ENCODE measurements at places on chromosomes 1 and 21.

- no peak for DNase-seq
Measured at GRCh38 chr1:219782311-219782710, 146.0 kb downstream of the SLC30A10 start.

- no peak for DNase-seq
Measured at GRCh38 chr21:21034036-21034435, 35.8 kb downstream of the NCAM2 start.

DNA sequence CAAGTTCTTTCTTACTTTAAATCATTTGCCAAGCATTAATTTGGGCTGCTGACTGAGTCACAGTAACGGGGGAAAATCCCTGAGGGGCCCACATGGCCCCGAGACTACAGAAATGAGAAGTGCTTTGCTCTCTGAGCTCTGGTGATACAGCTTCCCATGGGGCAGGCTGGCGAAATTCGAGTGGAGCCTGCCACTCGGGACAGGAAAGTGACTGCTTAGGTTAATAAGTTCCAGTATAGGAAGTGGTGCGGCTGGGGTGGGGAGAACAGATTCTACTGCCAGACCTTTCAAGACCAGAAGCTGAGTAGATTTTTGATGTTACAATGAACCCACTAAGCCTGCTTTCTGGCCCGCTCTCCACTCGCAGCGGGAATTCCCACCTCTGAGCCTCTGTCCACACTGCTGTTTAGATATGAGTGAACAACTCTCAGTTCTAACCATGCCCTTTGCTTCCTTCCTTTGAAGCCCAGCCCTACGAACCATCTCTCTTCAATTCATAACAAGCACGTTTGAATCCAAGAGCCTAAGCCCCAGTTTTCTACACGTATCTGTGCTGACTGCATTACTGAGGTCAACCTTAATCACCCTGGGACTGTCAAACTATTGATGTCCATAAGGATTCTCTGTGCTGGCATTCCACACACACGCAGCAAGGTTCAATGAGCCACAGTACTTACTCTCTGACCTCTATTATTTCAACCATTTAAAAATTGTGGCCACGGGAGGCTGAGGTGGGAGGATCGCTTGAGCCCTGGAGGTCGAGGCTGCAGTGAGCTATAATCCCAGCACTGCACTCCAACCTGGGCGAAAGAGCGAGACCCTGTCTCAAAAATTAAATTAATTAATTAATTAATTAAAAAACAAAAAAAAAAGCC lies 9.6 kb downstream of the ZBTB17 start:
- peak; percentile 46 for DNase-seq

DNA sequence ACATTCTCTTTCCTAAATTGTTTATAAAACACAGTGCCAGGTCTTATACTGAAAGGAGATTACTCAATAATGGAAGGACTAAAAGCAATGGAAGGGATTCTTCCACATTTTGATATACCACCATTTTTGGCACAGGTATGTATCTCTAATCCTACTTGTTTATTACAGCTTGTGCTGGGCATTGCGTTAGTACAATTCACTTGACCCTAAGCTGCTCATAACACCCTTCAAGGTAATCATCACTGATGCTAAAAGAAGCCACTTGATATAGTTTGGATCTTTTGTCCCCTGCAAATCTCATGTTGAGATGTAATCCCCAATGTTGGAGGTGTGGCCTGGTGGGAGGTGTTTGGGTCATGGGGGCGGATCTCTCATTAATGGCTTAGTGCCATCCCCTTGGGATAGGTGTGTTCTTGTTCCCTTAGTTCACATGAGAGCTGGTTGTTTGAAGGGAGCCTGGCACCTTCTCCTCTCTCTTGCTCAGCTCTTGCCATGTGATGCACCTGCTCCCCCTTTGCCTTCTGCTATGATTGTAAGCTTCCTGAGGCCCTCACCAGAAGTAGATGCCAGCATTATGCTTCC lies 71.1 kb downstream of the NIBAN1 start:
- no peak for DNase-seq

- DNase-seq, result no peak
Measured at GRCh38 chr21:27557356-27557755, 590.5 kb upstream of the ADAMTS5 start.
